GM03348 (cell line): ENCODE measurements at places on chromosomes 3 and 15.

- DNase-seq, result no peak
Observed at GRCh38 chr3:13598201-13598600, 49.3 kb downstream of the FBLN2 start.

DNA sequence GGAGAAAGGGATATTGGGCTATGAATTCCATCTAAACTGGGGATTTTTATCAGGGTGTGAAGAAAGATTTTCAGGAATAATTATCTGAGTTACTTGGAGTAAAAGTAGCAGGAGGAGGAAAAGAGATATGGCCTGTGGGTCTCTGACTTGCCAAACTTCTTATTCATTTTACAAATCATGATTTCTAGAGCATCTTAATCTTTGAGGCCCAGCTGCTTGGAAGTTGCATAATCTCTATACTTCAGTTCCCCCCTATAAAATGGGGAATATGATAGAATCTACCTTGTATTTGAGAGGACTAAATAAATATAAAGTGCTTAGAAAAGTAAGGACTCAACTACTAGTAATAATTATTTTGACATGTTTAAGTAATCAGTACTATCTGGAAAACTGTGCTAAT lies 11.0 kb upstream of the GABPB1 start:
- no peak for DNase-seq

- DNase-seq, result peak; percentile 81
Observed at GRCh38 chr15:40217166-40217824, 21.6 kb upstream of the PAK6 start.

- DNase-seq, result no peak
Observed at GRCh38 chr15:68311859-68312557, 34.5 kb downstream of the FEM1B start.

- no peak for DNase-seq
Observed at GRCh38 chr3:177883957-177884356, 652.3 kb upstream of the KCNMB2 start.

DNA sequence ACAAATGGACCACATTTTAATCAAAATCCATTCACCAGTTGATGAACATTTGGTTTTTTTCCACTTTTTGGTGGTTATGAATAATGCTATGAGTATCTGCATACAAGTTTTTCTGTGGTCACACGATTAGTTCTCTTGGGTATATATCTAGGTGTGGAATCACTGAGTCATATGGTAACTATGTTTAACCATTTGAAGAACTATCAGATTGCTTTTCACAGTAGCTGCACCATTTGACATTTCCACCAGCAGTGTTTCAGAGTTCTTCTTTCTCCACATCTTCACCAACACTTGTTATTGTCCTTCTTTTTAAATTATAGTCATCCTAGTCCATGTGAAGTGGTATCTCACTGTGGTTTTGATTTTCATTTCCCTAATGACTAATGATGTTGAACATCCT lies 33.3 kb upstream of the ATG7 start:
- peak; percentile 66 for DNase-seq

DNA sequence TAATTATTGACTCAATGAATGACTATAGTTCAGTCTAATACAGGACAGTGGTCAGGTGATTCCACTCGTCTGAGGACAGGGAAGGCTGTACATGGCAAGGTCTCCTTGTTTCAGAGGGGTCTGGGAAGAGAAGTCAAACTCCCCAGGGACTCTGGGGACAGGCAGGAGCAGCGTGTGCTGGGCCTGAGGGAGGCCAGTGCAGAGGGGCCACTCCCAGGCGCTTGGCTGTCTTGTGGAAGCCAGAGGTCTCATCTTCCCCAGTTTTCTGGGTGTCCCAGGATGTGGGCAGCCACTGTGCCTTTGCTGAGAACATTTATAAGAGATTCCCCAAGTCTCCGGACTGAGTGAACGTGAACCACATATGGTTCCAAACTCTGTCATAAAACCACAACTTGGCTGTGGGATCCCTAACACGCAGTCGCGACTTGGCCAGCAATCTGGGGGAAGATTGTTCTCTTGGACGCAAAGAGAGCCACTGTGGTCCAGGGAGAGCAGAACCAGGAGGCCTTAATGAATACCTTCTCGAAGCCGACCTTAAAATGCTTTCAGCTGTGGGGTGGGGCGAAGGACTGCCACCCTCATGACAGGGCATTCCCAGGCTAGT lies 30.4 kb downstream of the BHLHE40 start:
- peak; percentile 48 for DNase-seq

- no peak for DNase-seq
Observed at GRCh38 chr3:50625231-50626182, 8.6 kb downstream of the MAPKAPK3 start.

- no peak for DNase-seq
Observed at GRCh38 chr3:29178809-29179793, 101.8 kb upstream of the RBMS3 start.

DNA sequence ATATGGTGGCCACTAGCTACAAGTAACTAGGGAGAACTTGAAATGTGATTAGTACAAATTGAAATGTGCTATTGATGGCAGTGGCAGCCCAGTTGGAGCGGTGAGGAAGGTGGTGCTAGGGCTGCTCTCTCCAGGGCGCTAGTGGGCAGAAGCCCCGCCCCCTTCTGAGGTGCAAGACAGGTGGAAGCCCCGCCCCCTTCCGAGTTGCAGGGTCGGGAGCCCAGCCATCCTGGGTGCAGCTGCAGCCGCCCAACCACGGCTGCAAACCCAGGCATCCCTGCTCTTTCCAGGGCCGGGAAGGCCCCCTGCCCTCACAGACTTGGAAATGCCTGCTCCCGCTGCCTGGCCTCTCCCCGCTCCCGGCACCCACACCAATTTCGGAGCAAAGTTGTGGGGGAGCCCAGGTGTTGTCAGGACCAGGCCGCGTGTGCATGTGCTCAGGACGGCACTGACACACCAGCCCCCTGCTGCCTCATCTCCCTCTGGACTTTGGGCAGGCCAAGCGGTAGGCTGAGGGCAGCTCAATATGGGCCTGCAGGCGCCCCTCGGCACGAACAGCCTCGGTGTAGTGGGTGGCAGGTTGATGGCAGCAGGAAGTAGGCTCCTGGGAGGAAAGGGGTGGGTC lies 10.0 kb downstream of the ATR start:
- no peak for DNase-seq

- no peak for DNase-seq
Observed at GRCh38 chr15:86611417-86612040, 531.9 kb downstream of the AGBL1 start.

DNA sequence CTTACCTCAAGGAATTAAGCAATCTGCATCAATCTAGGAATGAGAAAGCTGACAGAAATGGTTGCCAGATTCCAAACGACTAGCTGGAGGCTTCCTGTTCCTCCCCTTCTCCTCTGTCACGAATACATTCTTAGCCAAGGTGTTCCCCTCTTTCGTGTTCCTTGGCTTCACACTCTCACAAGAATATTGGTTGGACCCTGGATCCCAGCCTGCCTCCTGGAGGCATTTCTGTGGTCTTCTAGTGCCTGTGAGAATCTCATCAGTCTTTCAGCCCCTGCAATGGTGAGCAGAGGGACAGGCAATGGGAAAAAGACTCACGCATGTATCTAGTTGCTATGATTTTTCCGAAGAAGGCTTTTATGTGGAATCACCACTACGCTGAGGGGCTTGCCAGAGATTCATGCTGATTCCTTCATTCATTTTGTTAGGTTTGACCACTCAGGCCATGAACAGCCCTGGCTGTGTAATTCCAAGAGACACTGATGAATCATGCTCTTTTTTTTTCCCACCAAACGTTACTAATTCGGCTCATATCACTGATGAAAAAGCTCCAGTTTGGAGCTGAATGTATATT lies 1.6 kb upstream of the P3H2 start:
- DNase-seq, result peak; percentile 31

- peak; percentile 54 for DNase-seq
Observed at GRCh38 chr3:42033741-42034140, 57.4 kb upstream of the TRAK1 start.

DNA sequence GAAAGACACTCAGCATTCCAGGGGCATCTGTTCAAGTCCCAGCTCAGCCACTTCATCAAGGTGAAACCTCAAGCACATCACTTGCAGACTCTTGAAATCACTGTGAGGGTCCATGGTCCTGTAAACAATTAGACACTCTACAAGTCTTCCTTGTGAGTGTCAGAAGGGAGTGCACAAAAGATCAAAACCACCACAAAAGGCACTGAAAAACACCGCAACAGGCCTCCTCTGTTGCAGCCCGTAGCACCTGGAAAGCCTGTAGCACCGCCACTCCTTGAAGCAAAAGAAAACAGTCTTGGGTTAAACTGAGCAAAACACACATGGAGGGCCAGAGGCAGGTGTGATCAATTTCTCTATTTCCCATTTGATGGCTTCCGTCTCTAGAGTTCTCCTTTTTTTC lies 63.8 kb upstream of the SNRK start:
- DNase-seq, result no peak

- DNase-seq, result no peak
Observed at GRCh38 chr15:91514147-91514546, 339.4 kb upstream of the SLCO3A1 start.

GRCh38 chr15:65382921-65383320 lies 5.1 kb upstream of the IGDCC3 start:
- DNase-seq, result no peak

DNA sequence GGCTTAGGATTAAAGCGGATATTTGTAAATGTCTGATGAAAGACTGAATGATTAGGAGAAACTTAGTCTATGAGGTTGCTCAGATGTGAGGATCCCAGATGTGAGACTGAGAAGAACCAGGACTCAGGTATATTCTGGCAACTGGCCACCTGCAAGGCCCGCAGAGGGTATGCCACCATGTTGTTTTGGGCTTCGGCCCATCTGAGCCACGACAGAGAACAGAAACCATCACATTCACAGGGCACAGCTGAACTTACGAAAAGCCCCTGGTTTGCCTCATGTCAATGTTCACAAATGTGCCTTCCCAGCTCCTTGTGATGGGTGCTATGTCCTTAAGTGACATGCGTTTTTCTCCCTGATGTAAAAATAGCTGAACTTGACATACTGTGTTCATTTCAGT lies 412.5 kb upstream of the RORA start:
- no peak for DNase-seq

DNA sequence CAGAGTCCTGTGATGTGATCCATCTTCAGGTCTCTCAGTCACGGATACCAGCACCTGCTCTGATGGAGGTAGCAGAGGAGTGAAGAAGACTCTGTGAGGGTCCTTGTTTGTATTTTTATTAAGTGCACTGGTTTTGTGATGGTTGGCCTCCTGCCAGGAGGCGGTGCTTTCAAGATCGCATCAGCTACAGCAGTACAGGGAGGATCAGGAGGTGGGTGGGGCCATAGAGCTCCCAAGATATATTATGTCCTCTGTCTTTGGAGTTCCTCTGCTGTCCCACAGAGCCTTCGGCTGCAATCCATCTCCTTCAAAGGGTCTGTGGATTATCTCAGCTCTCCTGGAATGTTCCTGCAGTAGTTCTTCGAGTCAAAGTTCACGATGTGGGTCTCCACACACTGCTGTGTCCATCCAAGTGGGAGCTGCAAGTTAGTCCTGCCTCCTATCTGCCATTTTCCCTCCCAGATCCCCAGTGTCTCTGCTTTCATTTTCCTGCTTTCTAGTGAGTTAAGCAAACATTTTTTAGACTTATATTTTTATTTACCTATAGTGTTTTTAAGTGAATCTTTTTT lies 54.7 kb downstream of the TM2D3 start:
- DNase-seq, result no peak

- DNase-seq, result no peak
Observed at GRCh38 chr3:182258538-182259177, 534.6 kb upstream of the ATP11B start.

- no peak for DNase-seq
Observed at GRCh38 chr15:69660114-69660513, 207.5 kb downstream of the RPLP1 start.

DNA sequence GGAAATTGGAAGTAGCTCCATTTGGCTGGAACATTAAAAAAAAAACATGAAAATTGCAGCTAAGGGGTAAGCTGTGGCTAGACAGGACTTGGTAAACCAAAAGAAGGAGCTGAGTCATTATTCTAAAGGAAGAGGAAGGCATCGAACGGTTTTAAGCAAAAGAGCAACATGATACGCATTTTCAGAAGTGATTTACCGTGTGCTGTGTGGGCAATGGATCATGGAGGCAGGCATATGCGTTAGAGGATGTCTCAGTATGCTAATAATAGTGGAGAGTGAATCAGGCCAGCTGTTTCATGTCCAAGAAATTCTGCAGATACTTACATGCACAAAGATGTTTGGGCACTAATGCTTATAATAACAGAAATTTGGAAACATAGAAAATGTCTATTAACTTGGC lies 409.1 kb upstream of the ATP11B start:
- DNase-seq, result no peak
